Activated CD4-positive, CD25-positive, alpha-beta regulatory T cell (primary cell): ENCODE measurements at places on chromosomes 2 and 18.

DNA sequence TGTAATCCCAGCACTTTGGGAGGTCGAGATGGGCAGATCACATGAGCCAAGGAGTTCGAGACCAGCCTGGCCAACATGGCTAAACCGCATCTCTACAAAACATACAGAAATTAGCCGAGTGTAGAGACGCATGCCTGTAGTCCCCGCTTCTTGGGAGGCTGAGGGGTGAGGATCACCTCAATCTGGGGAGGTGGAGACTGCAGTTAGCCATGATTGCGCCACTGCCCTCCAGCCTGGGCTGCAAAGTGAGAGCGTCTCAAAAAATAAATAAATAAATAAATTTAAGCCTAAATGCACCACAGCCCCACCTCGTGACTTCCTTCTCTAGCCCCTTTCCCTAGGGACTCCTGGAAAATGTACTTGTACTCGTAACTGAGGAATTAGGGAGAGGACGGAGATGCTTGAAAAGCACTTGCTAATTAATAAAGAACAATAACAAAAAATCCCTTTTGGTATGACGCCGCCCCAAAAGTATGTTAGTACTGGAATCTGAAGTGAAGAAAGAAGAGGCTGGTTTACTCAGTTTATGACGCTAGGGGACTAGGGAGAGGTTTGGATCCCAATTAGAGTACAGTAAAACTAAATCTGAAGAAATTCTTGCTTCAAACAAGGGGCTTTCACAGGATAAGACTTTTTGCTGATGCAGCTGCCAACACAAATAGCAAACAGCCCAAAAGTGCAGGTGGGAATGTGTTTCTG lies 887 bp upstream of the ZNF396 start:
- no peak for DNase-seq

- no peak for DNase-seq
Observed at GRCh38 chr2:1741851-1742250, 2.5 kb downstream of the PXDN start.

- DNase-seq, result no peak
Observed at GRCh38 chr2:54122939-54123338, 7.5 kb downstream of the ACYP2 start.

DNA sequence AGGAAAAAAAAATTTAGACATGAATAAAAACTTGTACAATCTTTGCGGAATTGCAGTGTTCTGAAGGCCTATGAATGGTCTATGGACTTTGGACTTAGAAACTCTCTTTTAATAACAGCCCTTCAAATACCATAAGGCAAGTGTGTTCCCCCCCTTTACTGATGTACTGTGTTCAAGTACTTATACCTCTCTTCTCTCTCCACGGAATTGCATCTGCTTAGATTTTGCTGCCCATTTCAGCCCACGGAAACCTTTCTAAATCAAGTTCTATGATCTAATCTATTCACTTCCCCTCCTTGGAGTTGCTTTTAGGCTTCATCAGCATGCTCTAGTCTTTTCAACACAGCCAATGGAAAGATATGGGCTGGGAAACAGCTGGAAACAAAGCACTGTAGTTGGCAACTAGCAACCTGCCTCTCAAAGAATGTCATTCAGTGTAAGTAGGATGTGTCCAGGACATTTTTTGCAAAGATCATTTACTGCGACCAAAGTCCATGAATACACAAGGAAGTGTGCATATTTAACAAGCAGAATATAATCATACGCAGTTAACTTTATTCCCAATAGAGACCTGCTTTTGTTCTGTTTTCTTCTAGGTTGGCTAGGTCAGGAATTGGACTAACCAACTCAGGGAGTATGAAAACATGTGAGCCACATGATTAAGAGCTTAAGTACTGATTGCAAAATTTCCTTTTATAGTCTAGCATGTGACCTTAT lies 58.0 kb downstream of the SLC40A1 start:
- no peak for DNase-seq

DNA sequence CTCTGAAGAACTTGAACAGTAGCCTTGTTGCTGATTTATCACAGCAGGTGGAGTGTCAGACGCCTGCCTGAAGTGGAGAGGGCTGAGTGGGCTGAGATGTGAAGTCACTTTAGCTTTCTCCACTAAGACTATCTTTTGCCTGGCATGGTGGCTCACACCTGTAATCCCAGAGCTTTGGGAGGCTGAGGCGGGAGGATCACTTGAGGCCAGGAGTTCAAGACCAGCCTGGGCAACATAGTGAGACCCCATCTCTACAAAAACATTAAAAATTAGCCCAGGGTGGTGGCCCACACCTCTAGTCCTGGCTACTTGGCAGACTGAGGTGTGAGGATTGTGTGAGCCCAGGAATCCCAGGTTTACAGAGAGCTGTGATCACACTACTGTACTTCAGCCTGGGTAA lies 60.6 kb upstream of the TTC39C start:
- no peak for DNase-seq

DNA sequence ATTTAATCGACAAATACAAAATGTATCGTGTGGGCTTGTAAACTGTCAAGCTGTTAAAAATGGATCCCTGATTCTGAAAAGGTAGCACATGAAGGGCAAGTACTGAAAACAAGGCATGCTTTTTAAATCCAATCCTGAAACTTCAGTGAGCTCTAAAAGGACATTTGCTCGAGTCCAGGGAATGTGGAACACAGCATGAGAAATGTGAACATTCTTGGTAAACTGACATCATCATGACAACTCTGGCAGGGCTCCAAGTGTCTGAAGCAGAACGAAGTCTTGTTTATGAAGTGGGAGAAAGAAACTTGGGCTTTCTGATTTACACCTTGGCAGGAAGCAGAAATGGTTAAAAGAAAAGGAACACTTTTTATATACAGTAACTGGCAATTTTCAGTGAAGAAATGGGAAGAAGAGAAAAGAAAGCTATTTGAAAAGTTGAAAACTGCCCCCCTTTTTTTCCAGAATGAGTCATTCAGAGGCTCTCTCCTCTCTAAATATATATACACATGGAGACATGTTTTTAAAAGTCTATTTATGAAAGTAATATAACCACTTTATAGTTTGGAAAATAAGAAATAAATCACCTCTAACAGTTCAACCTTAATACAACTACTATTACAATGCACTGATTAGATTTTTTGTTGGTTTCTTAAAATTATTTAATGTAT lies 120.8 kb downstream of the GAREM1 start:
- DNase-seq, result no peak

DNA sequence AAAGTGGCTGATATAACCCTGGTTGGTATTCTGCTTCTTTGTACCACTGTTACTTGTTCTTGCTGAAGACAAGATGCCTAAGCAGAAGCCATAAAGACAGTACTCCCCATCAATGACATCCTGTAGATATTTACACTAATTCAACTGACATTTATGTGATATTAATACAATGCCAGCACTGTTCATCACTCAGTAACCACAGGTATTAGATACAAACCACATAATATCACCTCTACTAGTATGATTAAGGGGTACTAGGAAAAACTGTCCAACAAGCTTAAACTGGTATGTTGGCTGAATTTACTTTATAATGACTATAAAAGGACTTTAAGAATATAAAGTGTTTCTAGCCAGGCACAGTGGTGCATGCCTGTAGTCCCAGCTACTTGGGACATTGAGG lies 65.8 kb downstream of the RTN4 start:
- no peak for DNase-seq

GRCh38 chr2:169104848-169105247 lies 35.5 kb downstream of the DHRS9 start:
- no peak for DNase-seq

- no peak for DNase-seq
Observed at GRCh38 chr2:238162251-238162845, 3.6 kb downstream of the ERFE start.

- no peak for DNase-seq
Observed at GRCh38 chr2:132813422-132813821, 143.4 kb upstream of the LYPD1 start.
